ENCODE measurements at places on chromosomes 11 and 22. TPM values are rescaled to one million over a fixed set of nuclear protein-coding genes. Genes with fewer than 3 reads are reported as not detected.

The CBX7 gene
- 13.8 TPM for total RNA-seq

The BATF2 gene
- not detected for total RNA-seq

GRCh38 chr11:35031867-35032266 lies 107.1 kb upstream of the CD44 start:
- DNase-seq = no peak

The PRR33 gene
- not detected for total RNA-seq

The NPAS4 gene
- not detected for total RNA-seq

DNA sequence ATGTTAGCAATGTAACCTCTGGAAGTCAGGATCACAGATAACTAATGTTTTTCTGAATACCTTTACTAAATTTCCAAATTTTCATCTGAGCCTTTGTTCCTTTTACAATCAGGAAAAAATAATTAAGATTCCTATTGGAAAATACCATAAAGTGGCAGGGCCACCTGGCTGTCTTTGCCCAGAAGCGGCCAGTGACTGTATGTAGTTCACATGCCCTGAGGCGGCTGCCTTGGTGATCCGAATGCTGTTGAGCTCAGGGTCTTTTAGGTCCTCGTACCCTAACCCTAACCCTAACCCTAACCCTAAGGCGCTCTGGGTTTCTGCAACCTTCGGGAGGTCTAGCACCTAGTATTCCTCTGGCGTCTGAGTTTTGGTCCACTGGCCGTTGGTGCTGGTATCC lies 8.5 kb upstream of the ARFGAP3 start:
- DNase-seq = no peak

The TUBA8 gene
- 1.1 TPM for total RNA-seq

The CASP1 gene
- 21.1 TPM for total RNA-seq

DNA sequence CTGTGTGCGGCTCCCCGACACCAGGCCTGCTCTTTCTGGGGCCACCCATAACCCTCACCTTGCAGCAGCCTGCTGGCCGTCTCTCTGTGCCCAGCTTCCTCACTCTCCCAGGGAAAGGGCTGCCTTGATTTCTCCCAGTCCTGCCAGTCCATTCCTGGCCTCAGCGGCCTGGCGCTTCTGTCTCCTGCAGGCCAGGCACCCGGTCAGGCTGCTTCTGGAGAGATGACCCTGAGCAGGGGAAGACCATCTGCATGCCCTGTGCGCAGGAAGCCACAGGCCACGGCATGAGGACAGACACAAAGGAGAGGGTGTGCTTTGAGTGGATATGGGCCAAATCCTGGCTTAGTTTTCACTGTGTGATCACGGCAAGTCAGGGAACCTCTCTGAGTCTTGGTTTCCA lies 86.2 kb downstream of the TSPAN18 start:
- DNase-seq = no peak

DNA sequence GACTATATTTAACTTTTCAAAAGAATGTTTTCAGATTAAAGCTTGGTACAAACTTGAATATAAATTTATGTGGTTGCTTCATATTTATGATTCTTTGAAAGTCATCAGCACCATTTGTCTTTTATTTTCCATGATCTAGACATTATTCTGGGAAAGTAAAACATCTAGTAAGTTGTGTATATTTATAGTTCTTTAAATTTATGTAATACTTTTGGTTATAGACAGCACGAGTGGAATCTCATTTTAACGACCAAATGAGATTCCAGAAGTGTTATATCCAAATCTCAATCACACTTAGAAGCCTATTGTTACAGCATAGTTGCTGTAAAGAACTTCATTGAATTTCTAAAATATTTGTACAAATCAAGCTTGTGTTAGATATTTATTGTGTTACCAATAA lies 212.3 kb downstream of the DDX10 start:
- DNase-seq = no peak

GRCh38 chr11:45652781-45653180 lies 12.6 kb downstream of the CHST1 start:
- no peak for DNase-seq

DNA sequence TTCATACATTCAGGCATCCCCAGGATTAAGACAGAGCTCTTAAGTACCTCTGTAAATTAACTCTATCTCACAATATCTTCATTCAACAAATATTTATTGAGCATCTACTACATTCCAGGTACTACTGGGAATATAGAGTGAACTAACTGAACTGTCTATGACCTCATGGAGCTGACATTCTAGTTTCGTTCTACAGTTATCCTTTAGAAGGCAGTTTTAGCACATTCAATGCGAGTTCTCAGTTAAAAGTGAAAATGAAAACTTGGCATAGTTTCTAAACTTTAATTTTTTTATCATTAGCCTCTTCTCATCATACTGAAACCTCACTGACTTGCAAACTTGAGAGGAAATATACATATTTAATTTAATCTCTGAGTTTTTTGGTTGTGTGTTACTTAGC lies 10.7 kb upstream of the MS4A6E start:
- DNase-seq = no peak

DNA sequence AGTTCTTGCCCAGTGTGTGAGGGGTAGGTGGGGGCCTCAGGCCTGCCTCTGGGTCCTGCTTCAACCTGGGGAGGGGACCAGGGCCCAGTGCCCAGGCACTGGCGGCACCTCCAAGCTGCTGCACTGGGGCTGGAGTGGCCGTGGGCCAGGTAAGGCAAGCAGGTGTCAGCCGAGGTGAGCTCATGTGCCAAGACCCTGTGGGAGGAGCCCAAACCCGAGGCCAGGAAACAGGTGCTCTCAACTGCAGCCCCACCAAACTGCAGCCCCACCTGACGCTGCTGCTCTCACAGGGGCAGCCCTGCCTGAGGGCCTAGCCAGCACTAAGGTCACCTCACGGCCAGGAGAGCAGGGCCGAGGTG lies 18.1 kb upstream of the GNB1L start:
- DNase-seq = no peak

- DNase-seq = no peak
These were observed 3.1 kb upstream of the TMEM109 start for GRCh38 chr11:60910711-60911380.

- DNase-seq = no peak
These were observed 48.5 kb upstream of the SLC35C1 start for GRCh38 chr11:45756384-45757010.

Data from activated T-helper 1 cell treated with anti-CD3 and anti-CD28 coated beads, Interleukin-12 subunit alpha, Interleukin-12 subunit beta, Interleukin-2, Interleukin-4 antibody, amounts not matched to agents 30 ng/mL and 10 ng/mL and 1 ng/mL, durations not matched to agents 14 hours and 24 hours and 36 hours (primary cell).